ENCODE measurements at places on chromosomes 6 and 20. TPM values are rescaled to one million over a fixed set of nuclear protein-coding genes. Genes with fewer than 3 reads are reported as not detected.

Gene TTK
- 19.0 TPM for total RNA-seq

Gene ADAM33
- total RNA-seq = 0.14 TPM

Gene LY6G6F
- not detected for total RNA-seq

Gene KIAA0408
- total RNA-seq = 5.6 TPM

Gene VSX1
- 1.3 TPM for total RNA-seq

Gene HM13
- total RNA-seq = 251 TPM

Gene FOXP4
- 29.4 TPM for total RNA-seq

Gene PGC
- total RNA-seq = 0.14 TPM

Gene ZBTB46
- 0.82 TPM for total RNA-seq

Gene SERINC3
- 89.1 TPM for total RNA-seq

Gene ITPR3
- total RNA-seq = 51.0 TPM

Gene NEURL2
- total RNA-seq = 0.97 TPM

Gene LAMA5
- total RNA-seq = 400 TPM

Gene RIPOR3
- not detected for total RNA-seq

Gene RAD21L1
- not detected for total RNA-seq

Gene SLC17A3
- total RNA-seq = 0.86 TPM

Gene TEAD3
- 8.0 TPM for total RNA-seq

Gene LIME1
- 2.9 TPM for total RNA-seq

Gene CTSZ
- 200 TPM for total RNA-seq

Gene POPDC3
- total RNA-seq = 21.5 TPM

Gene ID1
- total RNA-seq = 429 TPM

Gene NCOA5
- 22.6 TPM for total RNA-seq

Gene WFDC13
- total RNA-seq = not detected

Gene ENPP4
- 0.25 TPM for total RNA-seq

Gene COL19A1
- not detected for total RNA-seq

Gene HLA-B
- total RNA-seq = 25.5 TPM

Gene NHLRC1
- 1.6 TPM for total RNA-seq

Gene MAP3K5
- 1.7 TPM for total RNA-seq

Gene PAQR8
- total RNA-seq = 1.3 TPM

Gene SMIM29
- total RNA-seq = 21.1 TPM

Gene ZSCAN9
- 6.2 TPM for total RNA-seq

Gene MYLK4
- total RNA-seq = 0.09 TPM

Gene C6orf132
- 2.8 TPM for total RNA-seq

Gene MEP1A
- not detected for total RNA-seq

Gene DUSP15
- total RNA-seq = 0.88 TPM

Gene TUBB1
- total RNA-seq = not detected

Gene PI3
- 2.2 TPM for total RNA-seq
